ENCODE measurements at places on chromosomes 7 and 10.

GRCh38 chr7:66837007-66837406 is 84.0 kb upstream of the TMEM248 start:
- DNase-seq, result no peak

GRCh38 chr7:39950473-39951225 is 593 bp downstream of the CDK13 start:
- DNase-seq, result no peak

- no peak for DNase-seq
Measured at GRCh38 chr10:29877793-29878491, 181.4 kb downstream of the JCAD start.

DNA sequence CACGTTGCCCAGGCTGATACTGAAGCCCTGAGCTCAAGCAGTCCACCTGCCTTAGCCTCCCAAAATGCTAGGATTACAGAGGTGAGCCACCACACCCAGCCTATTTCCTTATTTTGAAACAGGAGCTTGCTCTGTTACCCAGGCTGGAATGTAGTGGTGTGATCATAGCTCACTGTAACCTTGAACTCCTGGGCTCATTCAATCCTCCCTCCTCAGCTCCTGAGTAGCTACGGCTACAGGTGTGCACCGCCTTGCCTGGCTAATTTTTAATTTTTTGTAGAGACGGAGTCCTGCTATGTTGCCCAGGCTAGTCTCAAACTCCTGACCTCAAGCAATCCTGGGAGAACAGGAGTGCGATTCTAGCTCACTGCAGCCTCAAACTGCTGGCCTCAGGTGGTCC is 11.7 kb downstream of the MRLN start:
- no peak for DNase-seq

DNA sequence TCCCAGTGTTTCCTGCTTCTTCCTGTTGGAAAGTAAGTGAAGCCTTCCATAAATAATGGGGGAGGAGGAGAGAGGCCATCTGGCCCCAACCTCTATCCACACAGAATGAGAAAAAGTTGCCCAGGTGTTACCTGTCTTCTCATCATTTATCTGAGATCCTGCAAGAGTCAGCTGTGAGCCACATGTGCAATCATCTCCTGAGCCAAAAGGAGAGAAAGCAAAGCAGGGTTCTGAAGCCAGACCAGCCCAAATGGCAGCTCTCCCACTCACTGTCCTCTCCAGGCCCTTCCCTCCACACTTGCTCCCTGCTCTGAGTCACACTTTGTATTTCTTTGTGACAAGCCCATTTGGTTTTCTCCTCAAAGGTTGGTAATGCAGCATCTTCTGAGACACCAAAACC is 65.9 kb downstream of the FAM204A start:
- no peak for DNase-seq

GRCh38 chr10:72069751-72070526 is 18.4 kb downstream of the SPOCK2 start:
- no peak for DNase-seq

DNA sequence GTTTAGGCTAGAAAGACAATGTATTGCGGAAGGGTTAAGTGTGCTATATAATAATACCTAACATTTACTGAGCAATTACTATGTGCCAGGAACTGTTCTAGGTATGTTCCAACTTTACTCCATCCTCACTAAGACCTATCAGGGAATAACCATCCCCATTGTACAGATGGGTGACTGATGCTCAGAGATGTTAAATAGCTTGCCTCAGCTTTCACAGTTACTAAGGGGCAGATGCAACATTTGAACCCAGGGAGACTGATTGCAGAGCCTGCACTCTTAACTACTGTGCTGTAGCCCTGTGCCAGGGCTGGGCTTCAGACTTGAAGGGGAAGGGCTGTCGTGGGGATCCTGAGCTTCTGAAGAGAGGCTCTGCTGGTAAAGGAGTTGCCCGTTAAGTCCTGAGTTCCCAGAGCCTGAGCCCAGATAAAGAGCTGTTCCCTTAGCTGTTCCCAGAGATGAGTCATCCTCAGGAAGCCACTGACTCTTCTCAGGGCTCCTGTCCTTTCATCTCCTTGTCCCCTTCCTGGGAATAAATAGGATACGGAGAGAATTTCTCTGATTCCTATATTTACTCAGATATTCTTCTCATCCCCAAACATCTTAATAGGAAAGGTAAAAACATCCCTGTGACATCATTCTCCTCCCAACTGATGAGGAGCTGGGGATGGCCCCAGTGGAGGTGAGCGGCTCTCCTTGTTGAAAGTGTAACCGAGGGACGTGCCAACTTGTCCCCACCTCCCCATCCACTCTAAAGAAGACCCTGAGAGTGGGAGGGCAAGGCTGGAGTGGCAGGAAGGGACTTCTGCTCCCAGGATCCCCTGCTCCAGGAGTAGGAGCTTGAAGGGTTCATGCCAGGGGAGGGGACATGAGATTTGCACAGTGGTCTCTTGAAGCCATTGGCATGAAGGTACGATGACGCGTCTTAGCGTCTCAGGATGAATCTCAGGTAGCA is 28.0 kb upstream of the HABP2 start:
- DNase-seq, result no peak

DNA sequence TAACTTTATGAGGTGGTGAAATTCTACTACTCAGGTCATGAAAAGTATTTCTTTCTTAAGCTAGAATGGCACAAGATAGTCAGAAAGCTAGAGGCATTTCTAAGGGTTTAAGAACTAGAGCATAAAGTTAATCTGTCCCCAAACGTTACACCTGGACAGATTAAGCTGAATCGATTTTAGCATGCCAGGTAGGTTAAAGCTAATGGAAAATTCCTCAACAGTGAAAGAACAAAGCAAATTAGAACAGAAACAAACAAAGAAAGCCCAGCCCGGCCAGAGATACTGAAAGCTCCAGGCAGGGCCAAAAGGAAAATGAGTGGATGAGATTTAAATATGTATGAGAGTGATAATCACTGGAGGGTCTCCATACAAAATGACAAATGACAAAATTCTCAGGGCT is 293.8 kb downstream of the CALN1 start:
- DNase-seq, result no peak

DNA sequence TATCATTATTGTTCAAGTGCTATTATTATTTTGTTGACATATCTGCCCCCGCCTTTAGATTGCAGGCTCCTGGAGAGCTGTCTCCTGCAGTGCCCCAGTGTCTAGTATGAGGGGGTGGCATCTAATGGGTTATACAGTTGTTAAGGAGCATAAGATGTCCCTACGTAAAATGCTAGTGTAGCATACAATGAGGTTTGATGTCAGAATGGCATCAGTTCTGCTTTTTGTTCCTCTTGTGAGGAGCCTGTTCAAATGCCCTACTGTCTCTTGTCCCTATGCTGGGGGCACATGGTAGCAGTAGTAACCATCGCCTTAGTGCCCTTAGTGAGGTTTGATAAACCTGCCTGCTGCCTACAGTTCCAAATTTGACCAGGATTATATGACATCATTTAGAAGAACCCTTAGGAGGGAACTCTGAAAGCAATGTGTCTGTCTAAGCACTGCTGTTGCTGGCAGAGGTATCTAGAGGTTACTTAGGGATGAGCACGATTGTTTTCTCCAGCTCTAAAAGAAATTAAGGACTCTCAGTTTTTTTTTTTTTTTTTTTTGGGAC is 9.7 kb downstream of the CREM start:
- DNase-seq, result no peak

DNA sequence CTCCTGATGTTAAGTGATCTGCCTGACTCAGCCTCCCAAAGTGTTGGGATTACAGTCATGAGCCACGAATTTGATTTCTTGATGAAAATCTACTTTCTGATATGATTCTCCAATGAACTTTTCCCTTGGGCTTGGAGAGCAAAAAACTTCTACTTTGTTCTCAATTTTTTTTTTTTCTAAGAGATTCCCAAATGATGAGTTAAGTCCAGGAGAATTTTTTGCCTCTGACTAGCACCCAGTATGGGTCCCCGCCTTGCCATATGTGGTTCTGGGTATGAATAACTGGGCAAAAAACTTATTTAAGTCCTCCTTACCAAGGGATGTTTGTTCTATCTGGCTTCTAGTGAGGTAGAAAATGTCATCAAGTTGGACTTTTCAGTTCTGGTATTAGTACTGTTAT is 147.9 kb upstream of the LYZL1 start:
- DNase-seq, result no peak
